Right lung (tissue), 10 donors: ENCODE measurements at places on chromosomes 11 and 22. TPM values are rescaled to one million over a fixed set of nuclear protein-coding genes. Genes with fewer than 3 reads are reported as not detected.

The XKR3 gene
- polyA plus RNA-seq: not detected

The LARGE1 gene
- polyA plus RNA-seq: 32.7 TPM

The OR10A3 gene
- 0.12 TPM for polyA plus RNA-seq

The WBP2NL gene
- 2.5 TPM for polyA plus RNA-seq

DNA sequence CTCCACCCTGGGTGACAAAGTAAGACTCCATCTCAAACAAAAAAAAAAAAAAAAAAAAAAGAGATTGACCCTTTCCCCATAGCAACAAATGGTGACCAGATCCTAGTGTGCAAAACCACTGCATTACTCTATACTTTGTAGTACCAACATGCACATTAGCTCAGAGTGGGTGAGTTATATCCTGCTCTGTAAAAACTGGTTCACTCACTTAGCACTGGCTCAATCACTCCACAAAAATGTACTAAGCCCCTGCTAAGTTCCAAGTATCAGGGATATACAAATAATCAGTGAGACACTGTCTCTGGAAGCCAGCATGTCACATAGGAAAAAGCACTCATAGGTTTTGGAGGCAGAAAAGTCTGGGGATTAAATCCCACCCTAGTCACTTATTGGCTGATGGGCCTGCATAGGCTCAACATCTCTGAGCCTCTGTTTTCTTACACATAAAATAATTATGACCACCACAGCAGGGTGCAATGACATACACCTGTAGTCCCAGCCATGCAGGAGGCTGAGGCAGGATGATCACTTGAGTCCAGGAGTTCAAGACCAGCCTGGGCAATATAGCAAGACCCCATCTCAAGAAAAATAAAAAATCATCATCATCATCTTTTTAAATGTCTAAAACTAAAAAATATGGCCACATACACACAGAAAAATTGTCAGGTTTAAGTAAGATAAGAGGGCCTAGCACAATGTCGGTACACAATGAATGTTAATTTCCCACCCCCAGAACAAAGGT is 11.9 kb downstream of the FAM168A start:
- DNase-seq: no peak

DNA sequence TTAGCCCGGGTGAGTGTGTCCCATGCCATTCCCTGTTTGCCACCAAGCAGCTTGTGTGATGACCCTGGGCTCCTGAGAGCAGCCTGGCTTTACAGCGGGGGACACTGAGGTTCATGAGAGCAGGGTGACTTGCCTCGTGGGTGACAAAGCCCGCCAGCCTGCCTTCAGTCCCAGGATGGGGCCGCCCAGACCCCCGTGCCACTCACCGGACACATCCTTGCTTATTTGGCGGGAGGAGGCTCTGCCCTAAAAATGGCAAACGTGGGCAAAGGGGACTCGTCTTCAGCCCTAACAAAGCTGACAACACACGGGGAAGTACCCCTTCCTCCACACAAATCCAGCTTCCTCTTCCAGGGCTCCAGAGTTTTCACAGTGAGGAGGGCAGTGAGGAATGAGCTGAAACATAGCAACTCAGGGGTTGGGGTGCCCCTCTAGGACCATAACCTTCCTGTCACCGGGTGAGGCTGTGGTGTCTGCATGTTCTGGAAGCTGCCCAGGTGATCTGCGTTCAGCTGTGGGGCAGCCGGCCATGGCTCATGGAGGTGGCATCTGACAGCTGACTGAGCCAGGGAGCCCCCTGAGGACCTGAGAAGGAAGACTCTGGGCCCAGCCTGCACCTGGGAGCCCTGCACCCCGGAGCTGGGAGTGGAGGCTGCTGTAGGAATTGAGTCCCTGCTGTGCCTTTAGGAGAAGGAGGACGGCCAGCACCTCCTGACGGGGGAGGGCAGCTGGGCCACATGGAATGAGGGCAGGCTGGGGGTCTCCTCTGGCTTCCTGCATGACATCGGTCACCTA is 16.7 kb downstream of the RIBC2 start:
- DNase-seq: no peak

- DNase-seq: peak; percentile 24
Observed at GRCh38 chr11:77590194-77590782, 535 bp downstream of the AQP11 start.

- no peak for DNase-seq
Observed at GRCh38 chr11:115764176-115764575, 260.0 kb upstream of the CADM1 start.

DNA sequence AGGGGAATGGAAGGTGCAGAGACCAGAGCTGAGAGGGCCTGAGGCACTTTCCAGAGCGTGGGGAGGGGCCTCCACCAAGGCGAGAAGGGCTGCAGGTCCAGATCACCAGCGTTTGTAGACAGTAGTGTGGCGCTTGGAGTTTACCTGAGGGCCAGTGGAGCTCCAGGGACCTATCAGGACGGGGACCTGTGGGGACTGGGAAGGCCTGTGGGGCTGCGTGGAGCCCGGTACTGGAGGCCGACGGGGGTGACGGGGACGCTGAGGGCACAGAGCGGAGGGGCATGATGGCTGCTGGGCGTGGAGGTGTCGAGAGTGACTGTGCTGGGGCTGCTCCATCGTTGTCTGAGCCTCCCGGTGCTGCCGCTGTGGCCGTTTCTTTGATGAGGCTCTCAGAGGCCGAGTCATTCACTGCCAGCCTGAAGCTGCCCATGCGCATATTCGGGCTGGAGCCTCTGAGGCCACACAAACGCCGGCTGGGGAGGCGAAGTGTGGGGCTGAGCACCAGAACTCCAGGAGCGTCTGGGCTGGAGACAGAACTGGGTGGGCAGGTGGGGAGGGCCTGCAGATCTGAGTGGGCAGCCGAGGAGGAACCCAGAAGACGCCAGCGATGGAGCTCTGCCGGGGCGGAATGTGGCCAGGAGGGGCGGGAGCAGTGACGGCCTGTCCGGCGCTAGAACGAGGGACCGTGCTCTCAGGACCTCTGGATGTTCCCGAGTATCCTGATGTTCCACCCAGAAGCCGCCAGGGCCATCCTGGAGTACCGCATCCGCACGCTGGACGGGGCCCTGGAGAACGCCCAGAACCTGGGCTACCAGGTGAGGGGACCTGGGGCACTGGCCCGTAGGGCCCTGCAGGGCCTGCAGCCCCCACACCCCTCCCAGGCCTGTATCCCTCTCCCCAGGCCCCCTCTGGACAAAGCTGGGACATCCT is 2.6 kb downstream of the PGGHG start:
- DNase-seq: no peak
